AG08395 (cell line): ENCODE measurements at places on chromosomes 4 and X.

GRCh38 chr4:7983296-7983695 is 43.6 kb upstream of the AFAP1 start:
- DNase-seq = no peak

DNA sequence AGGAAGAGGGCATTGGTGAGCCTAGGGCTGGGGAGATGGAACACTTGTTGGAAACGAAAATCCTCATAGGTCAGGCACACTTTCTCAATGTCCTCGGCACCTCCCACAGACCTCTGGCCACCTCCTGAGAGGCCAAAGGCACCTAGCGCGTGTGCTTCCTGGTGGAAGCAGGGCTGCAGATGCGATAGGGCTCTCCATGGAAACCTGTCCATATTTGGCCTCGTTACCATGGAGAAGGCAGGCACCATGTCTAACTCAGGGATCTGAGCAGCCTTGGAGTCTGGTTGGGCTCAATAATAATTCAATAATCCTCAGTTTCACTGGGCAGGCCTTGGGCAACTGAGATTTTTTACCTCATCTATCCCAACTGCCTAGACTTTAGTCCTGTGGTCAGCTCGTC is 58.3 kb downstream of the RAI2 start:
- DNase-seq = no peak

GRCh38 chr4:26779674-26780073 is 81.0 kb upstream of the STIM2 start:
- DNase-seq = peak; percentile 66

DNA sequence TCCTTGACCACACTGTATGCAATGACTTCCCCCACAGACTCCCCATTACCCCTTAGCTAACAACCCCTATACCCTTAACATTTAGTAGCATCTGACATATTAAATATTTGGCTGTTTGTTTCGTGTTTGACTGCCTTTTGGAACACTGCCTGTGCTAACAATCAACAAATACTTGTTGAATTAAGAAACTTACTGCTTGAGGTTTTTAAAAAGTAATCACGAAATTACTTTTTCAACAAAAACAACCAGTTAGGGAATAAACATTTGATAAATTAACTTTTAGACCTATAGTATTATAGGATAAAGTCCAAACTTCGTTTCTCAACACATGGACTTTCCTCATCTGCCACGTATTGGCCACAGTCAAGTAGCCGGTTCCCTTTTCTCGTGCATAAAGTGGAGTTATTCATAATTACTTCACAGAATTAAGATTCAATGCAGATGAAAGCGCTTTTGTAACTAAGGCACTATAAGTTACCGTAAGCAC is 555 bp upstream of the ELMOD2 start:
- no peak for DNase-seq

DNA sequence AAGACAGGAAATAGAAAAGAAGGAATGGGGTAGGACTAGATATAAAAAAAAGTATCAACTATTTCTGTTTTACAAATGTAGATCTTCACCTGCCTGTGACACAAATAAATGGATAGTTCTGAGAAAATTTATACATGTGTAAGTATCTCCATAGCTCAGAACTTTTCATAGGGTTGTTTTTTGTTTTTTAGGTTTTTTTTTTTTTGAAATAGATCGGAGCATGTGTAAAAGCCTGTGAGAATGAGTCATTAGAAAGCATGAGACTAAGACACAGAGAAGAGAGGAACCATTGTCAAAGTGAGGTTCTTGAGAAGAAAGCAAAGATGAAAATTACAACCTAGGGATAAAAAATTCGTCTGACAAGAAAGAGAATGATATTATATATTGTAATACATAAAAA is 481.6 kb downstream of the PABPC4L start:
- no peak for DNase-seq

- no peak for DNase-seq
Observed at GRCh38 chr4:185589067-185589836, 53.9 kb upstream of the PDLIM3 start.

DNA sequence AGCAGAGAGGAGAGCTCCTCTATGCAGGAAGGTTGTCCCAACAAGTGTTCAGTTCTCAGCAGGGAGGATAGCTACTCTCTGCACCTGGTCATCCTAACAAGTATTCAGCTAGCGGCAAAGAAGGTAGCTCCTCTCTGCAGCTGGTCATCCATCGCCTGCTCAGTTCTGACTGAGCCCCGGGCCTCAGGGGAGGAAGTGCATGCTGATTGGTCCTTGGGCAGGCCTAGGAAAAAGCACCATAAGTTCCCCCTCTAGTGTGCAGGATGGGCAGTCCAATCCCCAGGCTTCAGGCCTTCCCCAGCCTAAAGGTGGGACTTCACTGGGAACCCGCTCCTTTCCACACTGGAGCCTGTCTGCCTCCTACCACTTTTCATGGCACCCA is 4.4 kb upstream of the FBXW7 start:
- DNase-seq = no peak

DNA sequence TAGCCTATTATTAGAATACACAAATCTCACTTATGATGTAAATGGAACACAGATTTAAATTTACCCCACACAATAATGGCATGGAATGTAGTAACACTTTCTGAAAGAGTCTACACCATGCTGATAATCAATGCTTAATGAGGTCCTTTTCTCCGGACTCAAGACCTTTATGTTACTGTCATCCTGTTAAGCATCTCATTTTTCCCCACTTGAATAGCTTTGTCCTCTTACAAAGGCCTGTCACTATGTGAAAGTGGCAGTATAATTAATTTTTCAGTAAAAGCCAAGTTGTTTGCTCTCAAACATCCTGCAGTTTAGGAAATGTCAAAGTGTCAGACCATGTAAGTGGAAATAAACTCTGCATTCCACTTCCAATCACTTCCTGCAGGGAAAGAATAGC is 96.4 kb downstream of the GPC3 start:
- DNase-seq = no peak

DNA sequence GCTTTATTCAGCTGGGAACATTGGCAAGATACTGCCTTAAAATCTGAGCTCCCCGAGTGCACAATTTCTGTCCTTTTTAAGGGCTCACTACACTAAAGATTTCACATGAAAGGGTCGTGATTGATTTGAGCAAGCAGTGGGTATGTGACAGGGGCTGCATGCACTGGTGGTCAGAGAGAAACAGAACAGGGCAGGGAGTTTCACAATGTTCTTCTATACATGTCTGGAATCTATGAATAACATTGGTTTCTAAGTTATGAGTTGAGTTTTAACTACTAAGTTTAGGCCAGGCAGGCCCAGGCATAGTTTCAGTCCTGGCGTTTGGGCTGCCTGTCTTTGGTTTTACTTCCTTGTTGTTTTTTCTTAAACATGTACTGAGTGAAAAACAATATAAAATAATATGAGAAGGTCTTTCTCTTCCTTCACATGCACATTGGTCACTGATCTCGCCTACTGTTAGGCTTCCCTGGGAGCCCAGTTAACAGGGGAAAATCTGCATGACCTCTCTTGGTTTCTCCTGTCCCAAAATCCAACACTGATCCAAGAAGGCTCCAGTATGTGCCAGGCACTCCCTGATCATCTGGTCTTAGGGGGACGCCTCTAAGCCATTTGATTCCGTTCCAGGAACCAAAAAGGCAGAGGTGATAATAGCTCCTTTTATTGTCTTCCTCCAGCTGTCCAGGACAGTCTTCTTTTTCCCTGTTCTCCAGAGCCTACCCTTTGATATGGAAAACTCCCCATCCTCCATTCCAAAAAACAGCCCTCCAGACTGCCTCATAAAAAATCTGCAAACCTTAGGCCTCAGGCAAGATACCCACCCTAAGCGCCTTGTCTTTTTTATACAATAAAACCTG is at the start of gene UGT2B17:
TSS of gene UGT2B17 (minus strand) at position 51 of the 854 bp plus-strand sequence. CDS start 7,838 bp downstream, outside the sequence.
- DNase-seq = no peak

GRCh38 chrX:53471346-53471745 is 37.2 kb upstream of the HSD17B10 start:
- no peak for DNase-seq

DNA sequence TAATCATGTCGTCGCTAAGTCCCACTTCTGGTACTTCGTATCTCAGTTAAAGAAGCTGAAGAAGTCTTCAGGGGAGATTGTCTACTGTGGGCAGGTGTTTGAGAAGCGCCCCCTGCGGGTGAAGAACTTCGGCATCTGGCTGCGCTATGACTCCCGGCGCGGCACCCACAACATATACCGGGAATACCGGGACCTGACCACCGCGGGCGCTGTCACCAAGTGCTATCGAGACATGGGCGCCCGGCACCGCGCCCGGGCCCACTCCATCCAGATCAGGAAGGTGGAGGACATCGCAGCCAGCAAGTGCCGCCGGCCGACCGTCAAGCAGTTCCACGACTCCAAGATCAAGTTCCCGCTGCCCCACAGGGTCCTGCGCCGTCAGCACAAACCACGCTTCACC is 11.3 kb downstream of the PNCK start:
- DNase-seq = no peak

- DNase-seq = no peak
Observed at GRCh38 chr4:119581190-119581873, 47.3 kb downstream of the PDE5A start.

- DNase-seq = no peak
Observed at GRCh38 chr4:113675731-113676697, 85.5 kb downstream of the CAMK2D start.

DNA sequence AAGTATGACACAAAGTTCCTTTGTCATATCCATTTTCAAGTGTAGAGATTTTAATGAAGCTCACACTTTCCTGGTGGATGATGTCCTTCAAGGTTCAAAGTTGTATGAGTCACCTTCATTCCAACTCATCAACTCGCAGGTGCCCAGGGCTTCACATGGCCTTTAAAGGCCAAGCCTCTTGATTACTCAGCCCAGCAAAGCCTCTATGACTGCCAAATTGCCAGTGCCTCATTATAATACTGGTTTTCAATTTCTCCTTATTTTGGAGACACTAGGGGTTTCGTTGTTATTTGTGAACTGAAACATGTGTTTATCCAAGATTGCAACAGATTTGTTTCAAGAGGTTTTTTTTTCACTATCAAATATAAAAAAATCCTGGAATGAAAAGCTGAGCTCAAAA is 45.9 kb upstream of the PPP3CA start:
- DNase-seq = peak; percentile 24

DNA sequence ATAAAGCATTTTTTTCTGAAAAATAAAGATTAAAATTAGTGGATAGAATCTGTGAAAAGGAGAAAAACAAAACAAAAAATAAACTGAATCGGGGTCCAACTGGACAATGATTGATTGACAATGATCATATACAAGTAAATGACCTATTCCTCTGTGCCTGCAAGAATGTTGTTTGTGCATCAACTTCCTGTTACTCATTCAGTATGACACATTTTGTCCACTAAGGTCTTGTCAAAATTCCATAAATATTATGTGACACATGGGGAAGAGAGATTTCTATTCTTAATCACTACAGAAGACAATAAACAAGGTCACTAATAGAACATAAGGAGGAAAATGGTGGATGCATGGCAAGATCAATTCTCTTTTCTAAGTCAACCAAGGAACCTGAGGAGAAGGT is 54.9 kb downstream of the F8 start:
- no peak for DNase-seq

GRCh38 chr4:144565527-144566195 is 80.3 kb upstream of the HHIP start:
- no peak for DNase-seq

DNA sequence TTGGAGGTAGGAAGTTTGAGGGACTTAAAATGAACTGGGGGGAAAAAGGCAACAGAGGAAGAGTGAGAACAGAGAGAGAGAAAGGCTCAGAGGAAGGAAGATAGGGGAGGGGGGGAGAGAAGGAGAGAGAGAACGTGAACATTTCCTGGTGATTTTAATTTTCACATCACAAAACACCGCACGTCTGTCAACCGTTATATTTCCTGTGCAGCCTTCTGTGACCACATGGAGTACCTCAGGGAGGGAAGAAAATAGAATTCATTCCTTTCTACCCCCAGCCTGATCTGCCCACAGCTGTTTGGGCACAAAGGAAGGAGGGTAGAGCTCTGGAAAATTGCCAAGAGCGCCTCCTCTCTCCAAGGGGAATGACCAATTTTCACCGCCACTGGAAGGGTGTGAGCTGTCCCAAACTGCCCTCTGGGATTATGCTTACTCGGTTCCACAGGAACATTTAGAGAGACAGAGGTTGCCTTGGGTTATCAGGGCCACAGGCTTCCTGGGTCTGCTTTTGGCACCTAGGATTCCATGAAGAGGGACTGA is 135.7 kb upstream of the MAMLD1 start:
- DNase-seq = no peak

DNA sequence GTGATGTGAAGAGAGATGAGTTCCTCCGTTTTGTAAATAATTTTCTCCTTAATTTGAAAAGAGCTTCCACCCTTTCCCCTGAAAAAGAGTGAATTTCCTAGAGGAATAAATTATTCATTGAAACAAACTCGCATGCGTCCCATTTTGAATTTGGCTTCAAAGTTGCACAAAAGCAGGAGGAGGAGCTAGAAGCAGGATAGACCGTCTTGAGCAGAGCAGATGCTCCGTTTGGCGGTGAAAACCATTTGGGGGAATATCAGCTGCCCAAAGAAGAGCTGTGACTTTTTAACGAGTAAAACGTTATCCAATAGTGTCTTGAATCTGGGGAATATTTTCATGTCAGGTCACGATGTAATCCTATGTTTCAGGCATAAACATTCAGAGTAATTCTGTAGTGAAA is 42.0 kb downstream of the FAM149A start:
- no peak for DNase-seq

GRCh38 chr4:109947918-109948317 is 35.2 kb downstream of the EGF start:
- DNase-seq = no peak

- DNase-seq = peak; percentile 62
Observed at GRCh38 chrX:48531358-48531959, 8.1 kb upstream of the TBC1D25 start.
